Right ventricle myocardium inferior (tissue), 1 donor: ENCODE measurements at places on chromosomes 6 and 20.
A peak's percentile ranks its signal among the peaks of the same experiment; 100 is the strongest.

GRCh38 chr6:117298941-117299340 lies 33.6 kb downstream of the VGLL2 start:
- no peak for DNase-seq

DNA sequence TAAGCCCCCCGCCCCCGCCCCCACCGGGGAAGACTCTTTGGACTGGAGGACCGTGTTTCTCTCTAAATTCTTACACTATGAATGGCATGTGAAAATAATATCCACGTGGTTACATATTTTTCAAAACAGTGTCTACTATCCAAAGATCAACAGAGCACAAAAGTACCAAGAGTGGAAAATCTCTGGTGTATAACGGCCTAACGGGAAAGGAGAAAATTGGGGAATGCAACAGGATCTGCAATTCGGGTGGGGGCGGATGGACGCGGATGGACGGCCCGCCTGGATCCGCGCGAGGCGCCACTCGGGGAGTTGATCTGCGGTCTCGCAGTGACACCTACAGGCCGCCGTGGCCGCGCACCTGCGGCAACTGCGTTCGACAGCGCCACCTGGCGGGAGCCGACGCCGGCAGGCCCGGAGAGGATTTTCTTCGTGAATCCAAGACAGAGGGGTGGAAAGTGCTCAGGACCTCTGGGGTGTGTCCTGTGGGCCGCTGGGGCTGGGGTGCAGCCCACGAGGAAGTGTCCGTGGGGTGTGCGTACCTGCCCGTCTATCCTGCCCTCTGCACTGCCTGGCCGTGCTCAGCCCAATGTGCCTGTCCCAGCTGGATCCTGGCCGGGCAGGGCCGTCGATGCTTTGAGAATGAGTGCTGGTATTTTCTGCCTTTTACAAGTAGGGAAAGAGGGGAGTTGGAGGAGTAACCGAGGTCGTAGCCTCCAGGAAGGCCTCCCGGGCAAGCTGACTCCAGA lies 18.6 kb downstream of the ANKRD60 start:
- peak; percentile 94 for DNase-seq

- DNase-seq = no peak
Measured at GRCh38 chr6:26569433-26569764, 27.4 kb upstream of the ABT1 start.

DNA sequence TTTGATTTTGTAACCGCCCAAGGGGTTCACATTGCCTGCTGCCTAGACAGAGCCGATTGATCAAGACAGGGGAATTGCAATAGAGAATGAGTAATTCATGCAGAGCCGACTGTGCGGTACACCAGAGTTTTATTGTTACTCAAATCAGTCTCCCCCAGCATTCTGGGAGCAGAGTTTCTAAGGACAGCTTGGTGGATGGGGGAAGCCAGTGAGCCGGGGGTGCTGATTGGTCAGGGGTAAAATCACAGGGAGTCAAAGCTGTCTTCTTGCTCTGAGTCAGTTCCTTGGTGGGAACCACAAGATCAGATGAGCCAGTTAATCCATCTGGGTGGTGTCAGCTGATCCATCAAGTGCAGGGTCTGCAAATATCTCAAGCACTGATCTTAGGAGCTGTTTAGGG lies 60.0 kb upstream of the EZR start:
- no peak for DNase-seq

DNA sequence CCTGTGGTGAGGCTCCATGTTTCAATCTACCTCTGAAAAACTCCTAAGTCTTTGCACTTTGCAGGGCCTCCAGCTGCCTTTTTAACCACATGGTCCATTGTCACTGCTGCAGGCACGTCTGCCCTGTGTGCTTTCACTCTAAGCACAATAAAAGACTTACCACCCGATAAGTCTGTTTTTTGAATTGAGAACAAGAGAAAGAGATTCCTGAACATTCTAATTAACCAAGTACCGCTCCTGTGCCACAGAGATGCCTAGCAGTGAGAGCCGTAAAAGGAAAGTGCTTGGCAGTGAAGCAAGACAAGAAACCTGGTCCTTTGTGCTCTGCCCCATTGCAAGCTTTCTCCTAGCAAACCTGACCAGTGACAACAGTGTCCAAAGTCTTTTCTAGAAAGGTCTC lies 487.6 kb upstream of the FLRT3 start:
- no peak for DNase-seq

DNA sequence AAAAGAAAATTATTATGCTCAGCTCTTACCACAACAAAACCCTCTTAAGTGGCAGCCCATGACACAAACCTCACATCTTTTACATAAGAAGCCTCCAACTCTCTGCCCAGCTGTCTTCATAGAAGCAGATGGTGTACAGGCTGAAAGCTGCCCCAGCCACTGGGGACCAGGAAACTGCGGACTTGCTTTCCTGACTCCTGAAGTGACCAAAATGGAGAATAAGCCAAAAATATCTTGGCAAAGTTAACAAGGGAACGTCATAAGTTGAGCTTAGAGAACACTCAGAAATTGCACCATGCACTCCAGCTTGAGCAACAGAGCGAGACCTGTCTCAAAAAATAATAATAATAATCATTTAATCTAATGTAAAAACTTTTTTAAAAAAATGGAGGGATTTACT lies 160.3 kb upstream of the CDYL start:
- DNase-seq = no peak

DNA sequence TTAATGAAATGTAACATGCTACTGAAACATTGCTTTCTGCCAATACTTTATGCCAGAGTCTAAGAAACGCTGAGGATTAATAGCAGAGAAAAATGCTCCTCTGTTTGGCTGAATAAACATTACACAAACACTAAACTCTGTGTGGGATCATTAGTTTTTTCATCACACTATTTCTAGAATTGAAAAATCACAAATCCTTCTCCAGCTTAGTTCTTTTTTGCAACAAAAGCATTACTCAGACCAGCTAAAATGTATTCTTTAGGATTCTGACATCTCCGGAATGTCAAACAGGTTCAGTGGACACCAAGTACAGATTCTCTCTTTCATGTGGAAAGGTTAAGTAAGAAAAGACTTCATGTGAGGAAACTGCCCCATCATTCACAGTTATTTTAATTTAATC lies 226.9 kb downstream of the SIM1 start:
- DNase-seq = no peak

DNA sequence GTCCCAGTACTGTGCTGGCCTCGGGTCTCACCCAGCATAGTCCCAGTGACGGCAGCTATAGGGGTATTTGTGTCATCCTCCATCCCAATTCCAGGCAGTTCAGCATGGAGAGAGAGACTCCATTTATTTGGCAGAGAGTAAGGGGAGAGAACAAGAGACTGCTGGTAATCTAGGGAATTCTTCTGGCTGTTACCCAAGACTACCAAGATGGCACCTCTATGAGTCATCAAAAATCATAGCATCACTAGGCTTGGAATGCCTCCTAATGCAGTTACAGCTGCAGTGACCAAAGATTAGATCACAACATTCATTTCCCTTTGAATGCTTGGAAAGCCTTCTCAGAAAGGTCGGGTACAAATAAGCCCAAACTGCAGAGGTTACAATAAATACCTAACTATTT lies 660.4 kb upstream of the FLRT3 start:
- DNase-seq = no peak

- DNase-seq = no peak
Measured at GRCh38 chr6:87465051-87465450, 7.7 kb upstream of the SLC35A1 start.

GRCh38 chr6:49909563-49909962 lies 43.2 kb upstream of the CRISP1 start:
- DNase-seq = no peak

GRCh38 chr6:92289831-92290230 lies 1129.5 kb downstream of the EPHA7 start:
- no peak for DNase-seq

GRCh38 chr20:40714109-40714508 lies 25.1 kb upstream of the MAFB start:
- no peak for DNase-seq

GRCh38 chr6:160253714-160254113 lies 4.9 kb downstream of the SLC22A2 start:
- no peak for DNase-seq

DNA sequence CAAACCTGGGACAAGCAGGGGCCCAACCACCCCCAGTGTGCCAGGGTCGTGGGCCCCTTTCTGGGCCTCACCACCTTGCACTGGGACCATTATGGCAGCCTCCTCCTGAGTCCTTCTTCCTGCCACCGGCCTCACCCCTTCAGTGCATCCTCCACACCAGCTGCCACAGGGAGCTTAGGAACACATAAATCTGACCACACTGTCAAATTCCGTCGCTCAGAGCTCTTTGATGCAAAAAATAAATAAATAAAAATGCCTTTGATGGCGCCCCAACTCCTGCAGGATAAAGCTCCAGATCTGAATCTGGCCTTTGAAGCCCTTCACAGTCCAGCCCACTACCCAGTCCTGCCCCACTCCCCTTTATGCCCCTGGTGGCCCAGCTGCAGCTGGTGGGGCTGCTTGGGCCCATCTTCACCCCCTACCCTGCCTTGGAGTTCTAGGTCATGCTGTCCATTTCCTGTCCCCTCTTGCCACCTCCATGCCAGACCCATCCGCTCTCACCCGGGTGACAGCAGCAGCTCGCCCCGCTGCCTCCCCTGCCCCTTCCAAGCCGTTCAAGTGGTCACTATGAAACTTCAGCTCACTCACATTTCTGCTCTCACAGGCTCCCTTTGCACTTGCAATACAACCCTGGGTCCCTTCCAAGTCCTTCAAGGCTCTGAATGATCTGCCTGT lies 16.0 kb downstream of the MYH7B start:
- no peak for DNase-seq

GRCh38 chr6:154161689-154162088 lies 122.6 kb downstream of the OPRM1 start:
- no peak for DNase-seq

DNA sequence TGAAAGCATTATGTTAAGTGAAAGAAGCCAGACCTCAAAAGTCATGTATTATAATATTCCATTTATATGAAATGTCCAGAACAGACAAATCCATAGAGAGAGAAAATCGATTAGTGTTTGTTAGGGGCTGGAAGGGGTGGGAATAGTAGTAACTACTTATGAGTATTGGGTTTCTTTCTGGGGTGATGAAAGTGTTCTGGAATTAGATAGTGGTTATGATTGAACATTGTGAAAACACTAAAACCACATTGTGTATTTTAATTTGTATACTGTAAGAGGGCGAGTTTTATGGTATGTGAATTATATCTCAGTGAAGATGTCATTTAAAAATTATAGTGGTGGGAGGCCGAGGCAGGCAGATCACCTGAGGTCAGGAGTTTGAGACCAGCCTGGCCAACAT lies 52.0 kb upstream of the KIF13A start:
- no peak for DNase-seq

- no peak for DNase-seq
Measured at GRCh38 chr6:161218222-161218621, 55.6 kb downstream of the AGPAT4 start.

DNA sequence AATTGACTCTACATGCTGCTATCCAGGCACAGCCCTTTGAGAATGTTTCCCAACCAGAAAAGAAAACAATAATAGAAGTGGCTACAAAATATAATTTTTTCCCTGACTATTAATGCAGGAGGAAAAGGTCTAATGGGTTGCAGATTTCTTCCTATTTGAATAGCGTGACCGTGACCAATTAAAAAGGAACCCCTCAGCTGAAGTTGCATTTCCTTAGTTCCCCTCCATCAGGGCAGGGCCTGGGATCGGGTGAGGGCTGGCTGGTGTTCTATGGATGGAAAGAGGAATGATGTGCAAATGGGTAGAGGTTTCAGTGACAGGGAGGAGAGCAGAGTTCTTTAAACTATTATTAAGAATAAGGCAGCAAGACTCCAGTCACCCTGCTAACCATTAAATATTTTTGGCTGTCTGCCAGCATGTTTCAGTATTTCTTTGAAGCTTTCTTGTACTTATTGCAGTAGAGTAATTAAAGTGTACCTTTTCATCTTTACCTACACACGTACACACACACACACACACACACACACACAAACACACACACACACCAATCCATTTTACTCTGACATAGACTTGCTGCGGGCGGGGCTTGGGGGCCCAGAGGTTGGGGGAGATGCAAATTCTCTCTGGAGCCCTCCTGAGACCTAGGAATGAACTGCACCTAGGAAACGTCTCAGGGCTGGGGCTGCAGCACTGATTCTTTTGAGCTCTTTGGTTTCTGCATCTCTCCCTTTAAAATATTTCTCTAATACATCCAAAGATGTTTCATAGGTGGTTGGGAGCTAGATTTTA lies 154.8 kb upstream of the SLC35B3 start:
- no peak for DNase-seq

DNA sequence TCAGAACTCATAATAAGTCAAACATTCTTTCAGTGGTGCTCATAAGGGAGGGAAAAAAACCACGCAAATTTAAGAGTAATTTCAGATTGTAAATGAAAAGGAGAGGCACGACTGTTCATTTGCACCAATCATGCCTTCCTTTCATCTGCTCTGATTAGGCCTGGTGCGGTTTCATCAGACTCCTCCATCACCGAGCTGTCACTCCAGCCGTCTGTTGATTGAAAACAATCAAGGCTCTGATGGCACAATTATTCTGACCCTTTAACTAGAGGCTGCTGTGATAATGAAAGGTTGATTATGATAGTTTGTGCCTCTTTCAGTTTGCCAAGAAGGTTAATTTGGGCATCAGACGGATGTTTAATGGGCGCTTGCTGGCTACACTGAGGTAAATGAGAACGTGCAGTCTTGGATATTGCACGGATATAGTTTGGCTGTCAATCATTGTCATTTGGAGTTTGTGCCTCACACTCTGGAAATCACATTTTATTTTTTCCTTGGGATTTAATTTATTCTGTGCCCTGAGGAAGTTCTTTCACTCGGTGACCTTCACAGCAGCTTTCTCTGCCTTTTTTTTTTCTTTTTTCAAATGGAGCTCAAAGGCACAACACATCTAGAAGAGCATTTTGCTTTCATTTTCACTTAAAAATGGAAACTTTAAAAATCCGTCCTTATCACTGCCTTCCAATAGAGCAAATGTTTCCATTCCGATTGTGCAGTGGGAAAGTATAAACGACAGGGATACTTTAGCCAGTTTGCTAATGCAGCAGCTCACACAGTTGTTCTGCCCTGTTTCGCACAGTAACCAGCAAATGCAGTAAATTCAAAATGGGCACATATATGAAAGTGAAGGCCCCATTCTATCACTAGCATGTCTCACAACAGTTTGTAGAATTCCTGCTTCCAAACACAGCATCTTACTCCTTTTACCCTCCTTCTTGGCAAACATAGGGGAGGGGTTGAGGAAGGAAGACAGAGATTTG lies 172.8 kb downstream of the KLHL32 start:
- DNase-seq = no peak
